Activated CD4-positive, alpha-beta T cell treated with anti-CD3 and anti-CD28 coated beads, Interleukin-2, Interleukin-4, amounts not matched to agents 100 ng/mL and 50 ng/mL, durations not matched to agents 16 hours and 8 hours (primary cell): ENCODE measurements at places on chromosomes 13 and 19.

- no peak for DNase-seq
Measured at GRCh38 chr13:98490866-98491265, 86.0 kb downstream of the STK24 start.

- DNase-seq: no peak
Measured at GRCh38 chr13:27665761-27666160, 44.1 kb downstream of the POLR1D start.

DNA sequence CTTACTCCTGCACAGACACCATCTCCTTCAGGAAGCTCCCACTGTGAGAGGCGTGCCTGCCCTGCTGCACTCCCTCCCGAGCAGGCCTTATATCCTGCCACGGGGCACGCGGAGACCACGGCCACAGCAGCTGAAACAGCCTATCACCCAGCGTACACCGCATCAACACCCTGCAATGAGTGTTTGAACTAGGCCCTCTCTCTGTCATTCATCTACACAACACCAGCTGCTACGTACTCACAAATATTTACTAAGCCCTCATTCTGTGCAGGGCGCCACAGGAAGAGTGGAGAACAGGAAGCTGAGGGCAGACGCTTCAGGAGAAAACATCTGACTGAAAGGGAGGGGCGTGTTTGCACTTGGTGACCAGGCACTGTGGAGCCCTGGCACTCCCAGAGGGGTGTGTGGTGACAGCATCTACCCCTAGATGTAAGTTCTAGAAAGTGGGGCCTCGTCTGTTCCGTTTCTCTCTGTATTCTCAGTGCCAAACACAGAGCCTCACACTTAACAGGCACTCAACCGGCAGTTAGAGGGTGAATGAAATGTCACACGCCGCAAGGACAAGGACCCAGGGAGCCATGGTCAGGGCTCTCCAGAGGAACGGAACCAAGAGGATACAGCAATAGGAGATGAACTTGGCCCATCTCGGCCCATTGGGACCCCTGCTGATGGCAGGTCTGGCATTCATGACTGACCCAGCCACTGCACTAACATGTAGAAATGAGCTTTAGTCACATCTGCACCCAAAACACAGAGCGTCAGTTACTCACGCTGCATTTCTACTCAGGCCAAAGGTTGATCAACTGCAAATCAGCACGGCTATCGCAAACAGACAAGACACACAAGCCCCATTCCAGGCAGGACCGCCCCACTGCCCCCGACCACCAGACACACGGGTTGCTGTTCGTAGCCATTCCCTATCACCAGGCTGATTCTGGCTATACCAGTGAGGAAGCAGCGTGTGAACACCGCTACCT, 15.7 kb downstream of the RANBP3 start:
- DNase-seq: peak; percentile 72

GRCh38 chr19:16541526-16542044, 652 bp downstream of the CHERP start:
- DNase-seq: no peak

- DNase-seq: no peak
Measured at GRCh38 chr19:31906111-31906871, 439.1 kb upstream of the ZNF507 start.

DNA sequence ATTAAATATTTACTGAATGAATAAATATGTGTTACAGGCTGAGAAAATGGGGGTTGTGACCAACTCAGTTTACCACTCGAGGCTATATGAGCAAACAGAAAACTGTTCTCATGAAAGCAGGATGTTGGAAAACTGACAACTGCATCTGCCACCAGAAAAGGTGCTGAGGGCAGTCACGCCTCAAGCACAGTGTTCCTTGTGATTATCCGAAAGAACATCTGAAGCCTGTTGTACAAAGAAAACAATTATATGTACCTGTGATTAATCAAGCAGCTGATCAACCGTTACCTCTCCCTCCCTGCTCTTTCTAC, 6.2 kb upstream of the KLK13 start:
- no peak for DNase-seq

DNA sequence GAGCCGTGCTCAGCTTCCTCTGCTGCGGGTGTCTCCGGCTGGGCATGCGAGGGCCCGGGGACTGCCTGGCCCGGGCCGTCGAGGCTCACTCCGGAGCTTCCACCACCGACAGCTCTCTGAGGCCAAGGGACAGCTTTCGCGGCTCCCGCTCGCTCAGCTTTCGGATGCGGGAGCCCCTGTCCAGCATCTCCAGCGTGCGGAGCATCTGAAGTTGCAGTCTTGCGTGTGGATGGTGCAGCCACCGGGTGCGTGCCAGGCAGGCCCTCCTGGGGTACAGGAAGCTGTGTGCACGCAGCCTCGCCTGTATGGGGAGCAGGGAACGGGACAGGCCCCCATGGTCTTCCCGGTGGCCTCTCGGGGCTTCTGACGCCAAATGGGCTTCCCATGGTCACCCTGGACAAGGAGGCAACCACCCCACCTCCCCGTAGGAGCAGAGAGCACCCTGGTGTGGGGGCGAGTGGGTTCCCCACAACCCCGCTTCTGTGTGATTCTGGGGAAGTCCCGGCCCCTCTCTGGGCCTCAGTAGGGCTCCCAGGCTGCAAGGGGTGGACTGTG, 1.2 kb downstream of the S1PR4 start:
- peak; percentile 40 for DNase-seq

- DNase-seq: no peak
Measured at GRCh38 chr19:17757125-17757524, 5.8 kb downstream of the FCHO1 start.

- no peak for DNase-seq
Measured at GRCh38 chr13:97535614-97536013, 101.6 kb downstream of the RAP2A start.

DNA sequence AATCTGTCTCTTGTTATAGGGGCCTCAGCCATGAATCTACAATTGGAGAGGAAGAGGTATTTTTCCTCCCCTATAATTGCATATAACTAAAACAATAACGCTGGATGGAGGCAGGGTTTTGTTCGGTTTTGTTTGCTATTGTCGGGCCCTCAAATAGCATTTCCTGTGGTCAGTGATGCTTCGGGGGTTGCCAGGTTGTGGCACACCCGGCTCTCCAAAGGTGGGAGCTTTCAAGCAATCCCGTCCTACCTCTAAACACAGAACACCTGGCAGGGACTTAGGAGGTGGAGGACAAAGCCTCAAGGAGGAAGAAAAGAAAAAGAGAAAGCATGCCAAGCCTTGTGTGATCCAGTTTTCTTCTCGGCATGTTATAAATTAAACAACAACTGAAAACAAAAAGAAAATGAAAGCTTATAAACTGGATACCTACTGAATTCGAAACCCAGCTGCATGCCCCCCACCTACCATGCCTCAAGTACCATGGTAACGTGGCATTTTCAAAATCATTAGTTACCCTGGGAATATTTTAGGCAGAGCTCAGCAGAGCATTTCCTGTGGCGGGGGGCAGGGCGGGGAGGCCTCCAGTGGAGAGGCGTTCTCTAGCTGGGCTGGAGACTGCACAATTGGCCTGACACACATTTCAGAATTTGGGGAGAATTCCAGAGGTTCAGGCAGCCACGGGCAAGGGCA, 213.8 kb downstream of the DCLK1 start:
- DNase-seq: no peak

- DNase-seq: peak; percentile 39
Measured at GRCh38 chr19:604355-604754, 14.7 kb downstream of the HCN2 start.

DNA sequence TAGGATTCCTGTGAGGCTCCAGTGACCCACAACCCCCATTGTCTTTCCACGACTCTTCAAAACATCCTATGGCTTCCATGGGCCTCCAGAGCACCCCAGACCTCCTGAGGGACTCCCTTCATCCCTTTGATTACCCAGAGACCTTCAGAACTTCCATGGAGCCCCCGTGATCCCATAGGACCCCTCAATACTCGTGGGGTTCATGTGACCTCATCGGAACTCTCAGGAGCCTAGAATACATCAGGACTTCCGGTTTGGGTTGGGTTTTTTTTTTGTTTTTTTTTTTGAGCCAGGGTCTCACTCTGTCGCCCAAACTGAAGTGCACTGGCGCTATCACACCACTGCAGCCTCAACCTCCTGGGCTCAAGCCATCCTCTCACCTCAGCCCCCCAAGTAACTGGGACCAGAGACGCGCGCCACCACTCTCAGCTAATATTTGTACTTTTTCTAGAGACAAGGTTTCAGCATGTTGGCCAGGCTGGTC, 774 bp downstream of the ALDH16A1 start:
- no peak for DNase-seq

DNA sequence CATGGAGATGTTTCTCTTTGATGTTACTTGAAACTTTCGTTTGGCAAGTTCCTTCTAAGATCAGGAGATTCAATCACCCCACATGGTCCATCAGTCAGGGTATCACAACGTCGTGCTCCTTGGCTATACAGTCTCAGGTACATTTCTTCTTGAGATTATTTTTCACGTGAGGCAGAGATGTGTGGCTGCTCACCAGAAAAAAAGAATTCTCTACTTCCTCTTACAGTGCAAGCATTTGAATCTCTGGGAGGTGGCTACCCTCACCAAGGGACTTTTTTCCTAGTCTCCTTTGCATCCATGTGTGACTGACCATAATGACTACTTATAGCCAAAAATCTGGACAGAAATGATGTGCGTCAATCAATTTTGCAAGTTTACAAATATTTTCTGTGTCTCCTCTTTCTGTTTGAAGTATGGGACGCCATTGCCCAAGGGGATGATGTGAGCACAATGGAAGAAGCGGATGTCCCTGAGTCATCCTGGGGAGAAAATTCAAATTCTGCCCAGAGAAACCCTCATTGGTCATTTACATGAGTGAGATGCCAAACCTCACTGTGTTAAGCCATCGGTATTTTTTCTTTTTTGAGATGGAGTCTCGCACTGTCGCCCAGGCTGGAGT, 8.6 kb upstream of the LAIR2 start:
- DNase-seq: no peak

GRCh38 chr13:40187841-40188591, 478.4 kb downstream of the FOXO1 start:
- peak; percentile 22 for DNase-seq

- no peak for DNase-seq
Measured at GRCh38 chr19:33569821-33570220, 48.2 kb upstream of the PEPD start.

DNA sequence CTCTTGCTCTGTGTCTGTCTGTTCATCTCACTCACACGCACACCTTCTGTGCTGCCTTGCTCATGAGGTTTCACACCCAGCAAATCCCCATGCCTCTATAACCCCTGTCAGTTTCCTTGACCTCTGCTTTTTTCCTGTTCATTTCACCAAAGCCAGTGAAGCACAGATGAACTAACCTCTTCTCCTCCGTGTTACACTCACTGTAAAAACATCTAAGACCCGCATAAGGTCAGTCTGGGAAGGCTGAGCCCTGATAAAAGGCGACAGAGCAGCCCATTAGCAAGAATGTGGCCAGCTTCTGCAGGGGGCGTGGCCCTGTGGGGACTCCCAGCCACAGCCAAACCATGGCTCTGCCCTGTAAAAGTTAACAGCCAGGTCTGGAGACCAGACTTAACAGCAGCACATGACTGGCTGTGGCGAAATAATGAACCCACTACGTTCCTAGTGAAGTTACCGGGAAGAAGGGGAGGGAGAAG, 42.8 kb upstream of the NPAS1 start:
- DNase-seq: no peak

DNA sequence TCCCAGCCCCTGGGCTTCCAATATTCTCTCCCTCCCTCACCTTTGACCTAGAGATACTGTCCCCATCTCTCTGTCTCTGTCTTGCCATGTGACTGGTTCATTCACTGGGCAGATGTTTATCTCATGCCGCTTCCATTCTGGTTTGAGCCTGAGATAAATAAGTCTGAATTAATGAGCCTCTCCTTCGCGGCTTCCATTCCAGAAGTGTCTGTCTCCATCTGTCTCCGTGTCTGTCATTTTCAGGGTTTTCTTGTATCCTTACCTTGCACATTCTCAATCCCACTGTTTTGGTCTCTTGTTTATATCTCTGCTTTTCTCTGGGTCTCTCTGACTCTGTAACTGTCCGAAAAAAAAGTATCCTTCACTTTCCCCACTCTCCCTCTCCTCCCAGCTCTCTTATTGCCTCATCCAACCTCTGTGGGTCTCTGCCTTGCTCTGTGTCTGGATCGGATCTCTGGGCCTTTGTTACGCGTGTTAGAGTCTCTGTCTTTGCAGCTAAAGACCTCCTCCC, 4.3 kb downstream of the SPHK2 start:
- no peak for DNase-seq

DNA sequence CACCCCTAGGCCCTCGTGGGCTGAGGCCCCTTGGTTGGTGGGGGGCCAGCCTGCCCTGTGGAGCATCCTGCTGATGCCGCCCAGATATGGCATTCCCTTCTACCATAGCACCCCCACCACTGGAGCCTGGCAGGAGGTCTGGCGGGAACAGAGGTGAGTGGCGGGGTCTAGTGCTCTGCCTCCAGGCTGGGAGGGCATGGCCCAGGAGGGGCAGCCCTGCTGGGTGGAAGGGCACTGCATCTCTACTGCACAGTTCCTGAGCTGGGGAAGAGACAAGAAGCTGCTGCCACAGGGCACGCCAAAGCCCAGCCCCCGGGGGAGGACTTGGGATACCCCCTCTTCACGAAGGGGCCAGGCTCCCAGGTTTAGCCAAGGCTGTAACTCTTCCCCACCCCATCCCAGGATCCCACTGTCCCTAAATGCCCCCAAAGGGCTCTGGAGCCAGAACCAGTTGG, 2.4 kb upstream of the KMT2B start:
- no peak for DNase-seq

GRCh38 chr13:51151463-51151862, 40.4 kb upstream of the C13orf42 start:
- DNase-seq: no peak

- DNase-seq: peak; percentile 66
Measured at GRCh38 chr19:18173572-18174288, at the start of gene IFI30. IFI30 (plus strand) TSS chr19:18173813; CDS start chr19:18173842, 29 bp downstream.

- no peak for DNase-seq
Measured at GRCh38 chr19:49589502-49589905, 1.5 kb upstream of the PRR12 start.

DNA sequence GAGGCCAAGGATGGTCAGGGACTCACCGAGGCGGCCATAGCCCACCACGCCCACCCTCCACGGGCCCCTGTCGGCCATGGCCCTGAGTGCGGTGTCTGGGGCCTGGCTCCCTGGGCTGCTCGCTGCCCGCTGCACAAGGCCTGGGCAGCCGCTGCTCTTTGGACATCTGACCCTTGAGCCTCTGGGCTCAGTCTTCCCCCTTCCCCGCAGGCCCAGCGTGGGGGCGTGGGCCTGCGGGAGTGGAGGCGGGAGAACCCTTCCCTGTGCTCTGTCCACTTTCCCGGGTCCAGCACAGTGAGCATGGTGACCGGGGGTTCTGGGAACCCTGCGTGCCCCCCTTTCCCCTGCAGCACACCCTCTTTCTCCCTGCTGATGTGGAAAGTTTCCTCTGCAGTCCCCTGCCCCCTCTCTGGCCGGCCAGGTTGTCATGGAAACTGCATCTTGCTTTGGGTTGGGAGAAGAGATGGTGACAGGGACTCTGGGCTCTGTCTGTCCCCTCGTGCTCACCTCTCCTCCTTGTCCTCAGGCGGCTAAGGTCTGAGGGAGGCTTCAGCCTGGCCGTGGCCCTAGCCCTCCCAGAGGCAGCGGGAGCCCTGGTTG, at the start of gene ASPDH:
ASPDH (minus strand) TSS at position 168 of the 600 bp plus-strand sequence; CDS start at position 78, 90 bp downstream.
- no peak for DNase-seq

- DNase-seq: no peak
Measured at GRCh38 chr13:29969286-29969685, 118.9 kb upstream of the UBL3 start.

- no peak for DNase-seq
Measured at GRCh38 chr19:53394522-53394973, 401 bp upstream of the ZNF765 start.

GRCh38 chr13:113963376-113963775, 10.5 kb downstream of the C13orf46 start:
- DNase-seq: no peak

- no peak for DNase-seq
Measured at GRCh38 chr13:35964011-35964862, 166.9 kb downstream of the DCLK1 start.
